ENCODE measurements at places on chromosomes 2 and 18.

- DNase-seq, result no peak
Measured at GRCh38 chr2:176817061-176817565, 395.5 kb upstream of the HNRNPA3 start.

DNA sequence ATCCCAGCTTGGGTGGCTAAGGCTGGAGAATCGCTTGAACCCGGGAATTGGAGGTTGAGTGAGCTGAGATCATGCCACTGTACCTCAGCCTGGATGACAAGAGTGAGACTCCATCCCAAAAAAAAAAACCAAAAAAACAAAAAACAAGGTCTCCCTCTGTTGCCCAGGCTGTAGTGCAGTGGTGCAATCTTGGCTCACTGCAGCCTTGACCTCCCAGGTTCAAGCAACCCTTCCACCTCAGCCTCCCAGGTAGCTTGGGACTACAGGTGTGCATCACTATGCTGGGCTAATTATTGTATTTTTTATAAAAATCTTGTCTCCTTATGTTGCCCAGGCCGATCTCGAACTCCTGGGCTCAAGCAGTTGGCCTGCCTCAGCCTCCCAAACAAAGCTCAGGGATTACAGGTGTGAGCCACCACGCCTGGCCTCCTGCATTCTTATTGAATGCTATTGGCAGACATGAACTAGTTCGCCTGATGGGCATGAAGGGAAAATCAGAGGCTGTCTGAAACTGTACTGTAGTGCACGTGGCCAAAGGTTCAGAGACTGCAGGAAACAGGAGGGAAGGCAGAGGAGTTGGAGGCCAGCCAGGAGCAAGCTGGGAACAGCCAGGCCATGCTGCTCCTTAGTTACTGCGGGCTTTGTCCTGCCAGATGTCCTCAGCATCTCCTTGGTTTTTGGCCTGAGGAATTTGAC, 16.0 kb upstream of the ASXL2 start:
- DNase-seq, result no peak

DNA sequence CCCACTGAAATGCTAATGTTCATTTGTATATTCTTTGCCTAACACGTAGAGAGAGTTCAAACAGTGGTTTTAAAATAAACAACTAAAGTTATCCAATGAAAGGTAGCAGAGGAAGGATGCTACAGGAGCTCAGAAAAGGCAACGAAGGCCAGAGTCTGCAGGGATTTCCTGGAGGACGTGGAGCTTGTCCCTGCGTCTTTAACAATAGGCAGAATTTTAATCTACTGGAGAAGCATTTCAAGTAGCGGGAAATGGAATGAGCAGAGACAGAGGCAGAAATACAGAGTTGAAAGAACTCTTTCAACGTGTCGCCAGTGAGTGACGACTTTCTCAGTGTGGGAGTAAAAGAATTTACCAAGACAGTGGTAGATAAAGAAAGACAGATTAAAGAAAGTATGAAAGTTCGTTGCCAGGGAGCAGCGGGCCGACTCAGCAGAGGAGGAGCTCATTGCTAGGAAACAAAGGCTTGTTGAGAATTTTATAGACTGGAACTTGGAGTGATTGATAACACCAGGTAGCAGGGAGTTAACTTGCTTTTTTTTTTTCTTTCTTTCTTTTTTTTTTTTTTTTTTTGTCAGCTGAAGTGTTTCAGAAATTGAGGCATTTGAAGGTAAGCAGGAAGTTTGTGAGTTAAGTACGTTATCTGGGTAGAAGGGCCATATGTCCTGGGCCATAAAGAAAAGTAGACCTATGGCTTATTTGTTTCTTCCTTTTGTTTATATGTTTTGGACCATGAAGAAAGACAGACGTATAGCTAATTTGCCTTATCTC, 625 bp upstream of the NBAS start:
- DNase-seq, result no peak

DNA sequence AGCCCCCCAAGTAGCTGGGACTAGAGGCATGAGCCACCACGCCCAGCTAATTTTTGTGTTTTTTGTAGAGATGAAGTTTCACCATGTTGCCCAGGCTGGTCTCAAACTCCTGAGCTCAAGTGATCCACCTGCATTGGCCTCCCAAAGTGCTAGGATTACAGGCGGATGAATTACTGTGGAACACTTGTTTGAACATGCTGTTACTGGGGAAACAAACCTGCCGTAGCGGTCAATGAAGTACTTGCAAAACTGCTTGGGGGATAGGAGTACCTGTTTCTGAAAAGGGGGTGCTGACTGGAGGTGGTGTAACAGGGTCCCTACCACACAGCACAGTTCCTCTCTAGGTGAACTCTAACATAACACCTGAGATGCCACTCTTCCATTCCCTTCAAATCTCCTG, 5.9 kb upstream of the IMPACT start:
- no peak for DNase-seq

- DNase-seq, result no peak
Measured at GRCh38 chr2:177541258-177541991, 148.9 kb downstream of the AGPS start.

- DNase-seq, result no peak
Measured at GRCh38 chr2:235668782-235669181, 174.9 kb downstream of the AGAP1 start.

DNA sequence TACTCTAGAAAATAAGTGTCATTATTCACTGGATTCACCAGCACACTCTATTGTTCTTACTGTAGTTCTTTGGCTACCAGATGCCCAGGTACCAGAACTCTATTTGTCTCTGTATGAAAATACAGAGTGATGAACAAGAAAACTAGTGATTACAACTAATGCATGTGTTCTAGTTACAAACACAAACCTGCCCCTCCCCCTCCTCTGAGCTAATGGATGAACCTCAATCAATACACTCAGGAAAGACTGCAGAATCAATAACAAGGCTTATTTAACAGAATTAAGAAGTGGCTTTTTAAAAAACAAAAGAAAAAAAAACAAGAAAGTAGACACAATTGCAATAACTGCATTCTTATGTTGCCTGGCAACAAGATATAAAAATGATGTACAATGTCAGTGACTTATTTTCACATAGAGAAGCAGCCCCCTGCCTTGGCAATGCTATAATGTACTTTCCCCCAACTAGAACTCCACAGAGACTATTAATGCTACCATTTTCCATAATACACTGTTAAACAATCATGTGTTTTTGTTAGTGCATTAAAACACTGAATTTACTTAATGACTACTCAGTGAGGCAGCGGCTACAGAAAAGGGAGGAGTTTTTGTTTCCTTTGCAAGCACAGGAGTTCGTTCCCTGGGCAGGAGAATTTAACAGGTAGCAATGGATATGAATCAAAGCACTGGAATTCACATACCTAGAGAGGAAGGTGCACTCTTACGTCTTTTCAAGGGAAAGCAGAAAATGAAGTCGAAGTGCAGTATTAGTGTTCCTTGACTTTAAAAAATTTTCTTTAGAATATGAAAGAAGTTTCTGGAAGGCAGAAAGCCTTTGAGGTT, 318.8 kb upstream of the REV1 start:
- DNase-seq, result no peak

DNA sequence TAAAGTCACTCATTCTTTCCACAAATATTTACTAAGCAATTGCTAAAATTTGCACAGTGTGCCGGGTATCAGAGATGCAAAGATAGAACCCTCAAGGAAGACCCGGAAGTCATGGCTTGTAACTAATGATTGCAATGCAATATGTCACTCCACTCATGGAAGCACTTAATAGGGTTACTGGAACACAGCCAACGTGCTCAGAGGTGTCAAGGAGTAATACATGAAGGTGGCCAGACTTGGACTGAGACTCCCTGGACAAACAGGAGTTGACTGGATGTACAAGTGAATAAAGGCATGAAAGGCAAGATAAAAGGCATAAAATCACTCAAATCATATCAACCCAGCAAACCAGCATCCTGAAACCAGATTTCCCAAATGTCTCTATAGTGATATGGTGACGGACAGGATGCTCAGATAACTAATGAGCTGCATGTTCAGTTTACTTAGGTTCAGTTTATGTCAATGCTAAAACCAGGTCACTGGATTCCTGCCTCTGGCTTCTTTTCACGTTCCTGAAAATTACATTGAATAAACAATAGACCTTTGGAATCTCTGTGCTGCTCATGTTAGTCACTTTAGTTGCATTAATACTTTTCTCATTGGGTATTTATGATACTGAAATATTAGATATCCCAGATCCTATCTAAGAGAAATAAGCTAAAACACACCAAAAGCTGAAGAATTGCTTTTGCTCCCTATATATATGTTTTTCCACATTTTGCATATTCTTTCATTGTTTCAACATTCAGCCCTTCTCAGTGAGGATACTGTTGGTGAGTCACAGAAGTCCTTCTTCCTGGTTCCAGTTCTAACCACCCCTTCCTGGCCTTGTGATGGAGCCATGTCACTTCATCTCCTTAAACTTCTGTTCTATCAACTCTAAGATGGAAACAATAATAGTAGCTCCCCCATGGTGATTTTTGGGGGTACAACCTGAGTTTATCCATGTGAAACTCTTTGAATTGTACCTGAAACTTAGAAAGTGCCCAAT, 688.9 kb upstream of the ID2 start:
- no peak for DNase-seq

DNA sequence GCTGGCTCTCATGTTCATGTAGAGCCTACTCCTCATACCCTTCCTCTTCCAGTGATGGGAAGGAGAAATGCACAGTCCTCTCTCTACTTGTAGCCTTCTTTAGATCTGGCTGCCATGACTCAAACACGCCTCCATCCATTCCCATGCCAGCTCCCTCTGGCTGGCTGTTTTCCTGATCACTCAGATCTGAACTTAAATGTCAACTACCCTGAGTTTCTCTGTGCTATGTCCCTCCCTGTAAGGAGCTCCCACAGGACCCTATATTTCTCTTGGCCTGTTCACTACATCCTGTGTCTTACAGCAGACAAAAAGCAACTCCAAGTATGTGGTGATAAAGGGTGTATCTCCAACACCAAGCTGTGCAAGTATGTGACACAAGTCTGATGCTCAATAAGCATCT, 152.4 kb downstream of the TCF4 start:
- no peak for DNase-seq

DNA sequence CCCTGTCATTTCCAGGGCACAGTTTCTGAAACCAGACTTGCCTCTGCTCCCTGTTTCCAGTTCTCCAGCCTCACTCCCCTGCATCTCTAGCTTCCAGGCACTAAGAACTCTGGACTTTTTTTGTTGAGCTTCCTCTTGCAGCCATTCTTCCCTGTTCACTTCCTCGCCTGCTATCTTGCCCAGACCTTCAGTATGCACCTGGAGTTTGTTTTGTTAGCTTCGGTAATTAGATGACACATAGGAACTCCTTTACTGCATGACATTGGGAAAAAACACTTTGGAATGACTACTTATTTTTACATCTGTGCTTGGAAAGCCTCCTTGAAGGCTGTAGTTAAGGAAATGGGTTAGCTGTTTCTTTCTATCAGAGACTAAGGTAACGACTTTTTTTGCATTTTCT, 35.2 kb downstream of the OTOF start:
- DNase-seq, result no peak

DNA sequence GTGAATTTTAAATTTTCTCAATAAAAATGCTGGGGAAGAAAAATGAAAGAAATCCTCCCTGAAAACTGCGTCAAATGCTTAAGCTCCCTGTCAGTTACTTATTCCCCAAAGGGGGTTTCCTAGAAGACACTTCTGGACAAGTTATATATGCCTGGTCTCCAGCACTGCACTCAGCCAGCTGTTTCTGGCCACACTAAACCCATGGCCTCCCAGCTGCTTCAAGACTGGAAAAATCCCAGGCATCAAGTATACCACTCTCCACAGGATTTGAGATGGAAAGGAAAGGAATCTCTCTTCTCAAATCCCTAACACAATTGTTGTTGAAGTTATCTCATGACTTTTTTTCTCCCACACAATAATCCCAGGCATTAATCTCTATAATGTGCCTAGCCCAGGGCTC, 245.7 kb downstream of the NBAS start:
- DNase-seq, result no peak

- DNase-seq, result no peak
Measured at GRCh38 chr2:233980955-233981561, 63.9 kb downstream of the TRPM8 start.

DNA sequence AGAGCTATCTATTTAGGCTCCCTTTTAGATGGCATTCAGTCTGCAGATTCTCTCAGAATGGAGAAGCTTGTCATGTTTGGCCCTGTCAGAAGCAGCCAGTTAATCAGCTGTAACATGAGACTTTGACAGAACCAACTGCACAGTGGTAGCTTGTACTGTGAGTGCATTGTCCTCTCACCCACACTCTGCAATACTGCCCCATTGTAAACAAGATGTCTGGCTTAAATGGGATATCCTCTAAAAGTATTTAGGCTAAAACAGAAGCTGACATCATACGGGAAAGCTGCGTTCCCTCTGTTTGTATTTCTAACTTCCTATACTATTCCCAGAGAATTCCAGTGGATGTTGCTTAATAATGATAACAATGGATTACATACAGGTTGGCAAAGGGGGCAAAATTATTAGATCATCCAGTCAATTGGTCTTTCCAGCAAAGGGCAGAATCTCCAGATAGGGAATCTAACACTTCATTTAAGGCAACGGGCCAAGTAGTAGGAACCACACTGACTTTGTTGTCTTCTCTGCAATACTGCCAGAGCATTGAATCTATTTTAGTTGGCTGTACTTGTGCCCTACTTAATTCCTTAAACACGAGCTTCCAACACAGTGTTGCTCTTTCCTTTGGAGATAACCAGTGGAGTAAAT, 15.4 kb upstream of the STAT4 start:
- DNase-seq, result no peak

DNA sequence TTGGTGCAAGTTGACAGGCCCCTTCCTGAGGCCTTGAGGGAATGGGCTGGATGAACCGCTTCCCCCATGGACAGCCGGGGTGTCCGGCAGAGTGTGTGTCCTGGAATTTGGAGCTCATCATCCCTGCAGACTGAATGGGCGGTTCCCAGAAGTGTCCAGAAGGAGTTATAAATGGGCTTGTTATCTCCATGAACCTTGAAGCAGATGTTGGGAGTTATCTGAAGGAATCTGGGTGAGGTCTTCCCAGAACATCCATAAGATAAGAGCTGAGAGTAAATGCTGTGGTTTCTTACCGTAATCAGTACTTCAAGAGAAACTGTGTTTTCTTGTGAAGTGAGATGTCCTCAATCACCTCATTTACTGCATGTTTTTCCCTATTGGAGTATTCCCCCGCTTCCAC, 21.1 kb downstream of the PLB1 start:
- DNase-seq, result no peak

- no peak for DNase-seq
Measured at GRCh38 chr2:178234648-178235047, 40.3 kb downstream of the OSBPL6 start.

DNA sequence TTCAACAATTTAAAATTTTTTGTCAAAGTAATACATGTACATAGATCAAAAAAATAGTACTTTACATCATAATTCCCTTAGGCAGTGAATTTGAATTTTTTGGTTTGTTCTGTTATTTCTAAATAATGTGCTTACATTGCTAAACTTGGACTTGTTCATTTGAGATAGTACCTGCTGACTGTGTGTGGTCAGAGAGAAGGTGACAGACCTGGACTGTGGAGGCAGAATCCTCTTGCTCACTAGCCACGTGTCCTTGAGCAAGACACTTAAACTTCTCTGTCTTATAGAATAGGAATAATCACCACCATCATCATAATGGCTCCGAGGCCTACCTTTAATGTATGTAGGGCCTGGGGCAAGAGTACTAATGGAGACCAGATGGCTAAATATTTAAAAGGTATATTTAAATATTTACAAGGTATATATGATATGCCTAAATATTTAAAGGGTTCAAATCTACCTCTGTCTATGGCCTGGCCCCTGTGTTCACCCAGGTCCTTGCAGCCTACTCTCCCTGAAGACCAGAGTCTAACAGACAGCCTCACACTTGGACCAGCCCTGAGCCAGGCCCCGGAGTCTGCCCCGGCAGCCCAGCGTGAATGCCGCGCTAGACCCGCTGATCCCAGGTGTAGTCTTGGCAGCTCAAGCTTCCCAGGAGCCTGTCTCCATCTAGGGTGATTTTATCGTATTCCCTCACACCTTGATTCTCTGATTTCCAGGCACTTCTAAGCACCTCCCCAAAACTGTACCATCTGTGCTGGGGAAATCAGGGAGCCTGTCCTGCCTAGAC, 33.5 kb downstream of the ZNF532 start:
- DNase-seq, result no peak

Measured in stimulated activated CD8-positive, alpha-beta memory T cell treated with anti-CD3 and anti-CD28 coated beads, Interleukin-15, amount 100 ng/mL, for 24 hours (primary cell).